ENCODE measurements at places on chromosomes 2 and 18. TPM values are rescaled to one million over a fixed set of nuclear protein-coding genes. Genes with fewer than 3 reads are reported as not detected.

RBM44 gene
- 1.5 TPM for total RNA-seq

DNA sequence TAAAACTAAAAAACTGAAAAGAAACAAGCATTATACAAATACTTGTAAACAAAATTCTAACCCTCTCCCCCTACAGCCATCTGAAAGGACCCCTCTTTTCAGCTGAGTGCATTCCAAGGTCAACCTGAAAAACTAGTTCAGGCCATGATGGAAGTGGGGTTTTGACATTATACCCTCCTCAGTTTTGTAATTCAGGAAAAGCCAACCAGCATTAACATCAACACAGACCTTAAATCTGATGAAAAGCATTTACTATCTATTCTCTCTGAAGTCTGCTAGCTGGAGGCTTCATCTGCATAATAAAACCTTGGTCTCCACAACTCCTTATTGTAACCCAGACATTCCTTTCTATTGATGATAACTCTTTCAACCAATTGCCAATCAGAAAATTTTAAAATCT, 302.2 kb downstream of the CNTNAP5 start:
- DNase-seq, result no peak
- no peaks in the 10 kb centered on the region for H3K27me3 ChIP-seq
- H3K27ac ChIP-seq, result no peak overlapping the region
- no peak overlapping the region for H3K4me3 ChIP-seq

DNA sequence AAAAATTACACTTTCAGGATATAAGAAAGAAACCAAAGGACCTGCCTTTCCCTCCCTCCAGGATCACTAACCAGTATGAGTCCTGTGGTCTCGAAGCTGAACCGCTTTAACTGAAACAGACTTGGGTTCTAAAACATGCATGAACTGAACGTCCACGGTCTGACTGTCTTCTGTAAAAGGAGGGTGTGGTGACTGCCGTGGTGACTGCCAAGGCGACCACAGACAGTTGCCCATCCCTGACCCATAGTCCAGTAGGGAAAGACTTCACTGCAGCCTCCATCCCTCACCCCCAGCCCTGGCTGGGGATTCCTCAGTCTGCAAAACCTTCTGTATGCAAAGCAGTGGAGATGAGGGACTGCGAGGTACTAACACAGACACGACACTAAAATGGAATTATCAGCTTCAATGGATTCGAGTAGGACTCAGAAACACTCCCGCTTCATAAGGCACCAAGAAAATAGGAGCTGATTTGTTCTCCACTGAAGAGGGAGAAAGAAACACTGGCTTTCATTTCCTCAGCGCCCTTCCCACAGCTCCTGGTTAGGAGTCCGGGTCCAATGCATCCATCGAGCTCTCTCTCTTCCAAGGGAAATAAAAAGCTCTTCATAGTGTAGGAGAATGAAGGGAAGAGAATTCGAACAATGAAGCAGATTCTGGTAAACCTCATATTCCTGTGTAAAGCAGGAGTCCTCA, 197.2 kb downstream of the HDAC4 start:
- H3K4me1 ChIP-seq, result no peaks in the 10 kb centered on the region
- no peak for DNase-seq
- no peaks in the 10 kb centered on the region for H3K27me3 ChIP-seq
- no peak overlapping the region for H3K4me3 ChIP-seq
- H3K36me3 ChIP-seq, result peaks cover 12% of the 10 kb centered on the region
- no peak overlapping the region for H3K27ac ChIP-seq

CAPG gene
- 47.1 TPM for total RNA-seq

GRCh38 chr2:99613980-99614379, 124.2 kb upstream of the REV1 start:
- DNase-seq, result no peak
- H3K4me3 ChIP-seq, result no peak overlapping the region
- H3K4me1 ChIP-seq, result peaks cover 5% of the 10 kb centered on the region
- H3K27ac ChIP-seq, result no peak overlapping the region
- H3K36me3 ChIP-seq, result no peaks in the 10 kb centered on the region
- H3K27me3 ChIP-seq, result no peaks in the 10 kb centered on the region

DNA sequence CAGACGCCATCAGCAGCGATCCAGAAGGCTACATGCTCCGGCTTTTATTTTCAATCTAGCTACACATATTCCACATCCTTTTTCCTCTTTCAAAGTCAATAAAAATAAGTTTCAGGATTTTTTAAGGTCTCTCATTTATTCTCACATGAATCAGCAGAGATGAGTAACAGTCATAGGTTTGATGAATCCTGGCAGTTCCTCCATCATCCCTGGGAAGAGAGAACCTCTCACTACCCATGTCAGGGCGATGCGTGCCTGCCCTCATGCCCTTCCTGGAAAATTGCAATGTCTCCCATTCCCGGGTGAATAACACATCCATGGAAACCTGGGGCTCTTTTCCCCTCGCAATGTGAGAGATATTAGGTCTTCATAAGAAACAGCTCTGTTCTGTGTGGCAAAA, 301.1 kb upstream of the SMIM21 start:
- DNase-seq, result no peak
- peaks cover 4% of the 10 kb centered on the region for H3K27me3 ChIP-seq
- no peak overlapping the region for H3K27ac ChIP-seq
- no peak overlapping the region for H3K4me3 ChIP-seq
- H3K36me3 ChIP-seq, result no peaks in the 10 kb centered on the region
- H3K4me1 ChIP-seq, result no peaks in the 10 kb centered on the region
